CD8-positive, alpha-beta T cell (primary cell): ENCODE measurements at places on chromosomes 3 and 15.

DNA sequence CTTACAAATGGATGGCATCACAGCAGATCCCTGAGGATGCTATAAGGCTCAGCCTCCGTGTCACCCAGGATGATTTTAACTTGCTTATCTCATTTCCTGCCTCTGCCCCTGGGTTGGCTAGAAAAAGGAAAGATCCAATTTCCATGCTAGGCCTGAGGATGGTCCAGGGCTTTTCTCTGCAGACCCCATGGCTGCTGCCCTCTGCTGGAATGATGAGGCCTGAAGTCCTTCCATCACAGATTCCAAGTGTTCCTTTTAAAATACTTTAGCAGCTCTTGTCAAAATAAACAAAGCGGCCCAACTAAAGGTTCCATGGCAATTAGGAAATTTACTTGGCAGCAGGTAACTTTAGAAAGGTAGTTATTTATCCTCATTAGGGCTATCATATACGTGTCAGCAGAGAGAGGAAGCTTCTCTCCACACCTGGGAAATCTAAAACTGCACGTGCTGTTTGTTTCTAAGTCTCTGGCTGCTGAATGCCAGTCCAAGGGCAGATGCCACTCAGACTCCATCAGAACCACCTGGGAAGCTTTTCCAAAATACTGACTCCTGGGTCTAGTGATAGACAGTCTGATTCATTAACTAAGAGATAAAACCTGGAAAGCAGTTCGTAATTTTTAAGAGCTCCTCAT lies 401.9 kb upstream of the IL12A start:
- no peak for DNase-seq

DNA sequence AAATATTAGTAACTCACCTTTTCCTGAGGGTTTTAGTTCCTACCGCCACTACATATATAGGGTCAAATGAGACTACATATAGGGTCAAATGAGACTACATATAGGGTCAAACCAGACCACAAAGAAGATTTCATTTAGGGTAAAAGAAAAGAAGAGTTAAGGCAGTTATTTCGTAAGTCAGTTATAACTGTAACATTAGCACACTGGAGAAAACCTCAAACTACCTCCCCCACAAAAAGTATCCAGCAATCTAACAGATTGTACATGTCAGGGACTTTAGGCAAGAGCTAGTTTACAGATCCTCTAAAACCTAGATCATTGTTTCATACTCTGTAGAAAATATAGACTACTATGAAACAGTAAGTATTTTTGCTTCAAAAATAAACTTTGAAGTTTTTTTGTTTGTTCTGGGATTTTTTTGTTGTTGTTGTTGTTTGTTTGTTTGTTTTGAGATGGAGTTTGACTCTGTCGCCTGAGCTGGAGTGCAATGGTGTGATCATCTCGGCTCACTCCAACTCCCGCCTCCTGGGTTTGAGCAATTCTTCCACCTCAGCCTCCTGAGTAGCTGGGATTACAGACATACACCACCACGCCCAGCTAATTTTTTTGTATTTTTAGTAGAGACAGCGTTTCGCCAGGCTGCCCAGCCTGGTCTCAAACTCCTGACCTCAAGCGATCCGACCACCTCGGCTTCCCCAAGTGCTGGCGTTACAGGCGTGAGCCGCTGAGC lies 92.4 kb upstream of the CGNL1 start:
- no peak for DNase-seq

DNA sequence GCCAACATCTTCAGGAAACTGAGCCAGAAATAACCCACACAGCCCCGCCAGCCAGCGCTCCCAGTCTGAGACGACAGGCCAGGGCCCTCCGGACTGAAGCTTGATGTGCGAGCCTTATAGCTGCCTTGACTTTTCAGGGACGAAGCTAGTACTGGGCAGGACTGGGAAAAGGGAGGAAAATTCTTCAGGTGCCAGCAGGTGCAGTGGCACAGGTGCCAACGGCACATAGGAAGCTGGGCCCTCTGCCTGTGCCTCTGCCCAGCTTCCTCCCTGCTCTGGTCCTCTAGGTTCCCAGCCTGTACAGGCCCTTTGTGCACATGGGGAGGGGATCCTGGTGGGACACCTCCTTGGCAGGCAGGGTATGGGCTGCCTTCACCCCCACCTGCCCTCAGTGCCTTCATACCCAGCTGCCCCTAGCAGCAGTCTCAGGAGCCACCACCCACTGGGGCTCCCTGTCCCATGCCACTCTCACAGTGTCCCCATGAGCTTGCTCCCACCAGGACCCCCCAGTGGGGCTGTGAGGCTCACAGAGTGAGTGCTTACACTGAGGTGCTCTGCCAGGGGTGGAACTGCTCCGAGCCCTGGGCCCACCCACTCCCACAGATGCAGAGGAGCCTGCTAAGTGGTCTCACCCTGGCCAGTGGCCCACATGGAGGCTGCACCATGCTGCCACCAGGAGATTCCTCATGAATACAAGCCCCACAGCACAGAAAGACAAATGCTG lies 61.0 kb downstream of the DNAJB8 start:
- DNase-seq = no peak

- no peak for DNase-seq
Observed at GRCh38 chr3:124158168-124158881, 166.4 kb upstream of the ROPN1 start.

DNA sequence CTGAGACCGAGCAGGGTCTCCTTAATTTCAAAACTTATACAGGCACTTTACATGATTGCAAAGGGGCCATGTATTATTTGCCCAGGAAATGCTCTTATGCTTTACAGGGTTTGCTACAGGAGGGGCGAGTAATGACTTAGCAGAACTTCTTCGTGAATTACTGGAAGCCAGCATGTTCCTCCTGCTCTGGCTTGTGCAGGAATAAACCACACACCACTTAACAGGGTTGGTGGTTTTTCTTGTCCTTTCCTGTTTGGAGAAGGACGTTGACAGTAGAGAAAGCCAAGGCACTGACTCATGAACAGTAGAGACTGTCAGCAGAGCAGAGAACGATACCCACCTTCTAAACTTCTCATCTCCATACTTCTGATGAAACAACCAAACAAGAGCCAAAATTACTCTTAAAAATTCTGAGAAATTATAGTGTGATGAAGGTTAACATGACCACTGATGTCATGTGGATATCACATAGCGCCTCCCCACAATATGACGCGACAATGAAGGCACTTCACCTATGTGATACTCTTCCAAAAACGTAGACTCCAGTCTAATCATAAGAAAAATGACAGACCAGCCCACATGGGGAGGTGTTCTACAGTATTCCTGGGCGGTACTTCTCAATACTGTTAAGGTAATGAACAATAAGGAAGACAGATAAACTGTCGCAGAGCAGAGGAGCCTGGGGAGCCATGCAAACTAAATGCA lies 24.7 kb upstream of the MCTP2 start:
- no peak for DNase-seq

DNA sequence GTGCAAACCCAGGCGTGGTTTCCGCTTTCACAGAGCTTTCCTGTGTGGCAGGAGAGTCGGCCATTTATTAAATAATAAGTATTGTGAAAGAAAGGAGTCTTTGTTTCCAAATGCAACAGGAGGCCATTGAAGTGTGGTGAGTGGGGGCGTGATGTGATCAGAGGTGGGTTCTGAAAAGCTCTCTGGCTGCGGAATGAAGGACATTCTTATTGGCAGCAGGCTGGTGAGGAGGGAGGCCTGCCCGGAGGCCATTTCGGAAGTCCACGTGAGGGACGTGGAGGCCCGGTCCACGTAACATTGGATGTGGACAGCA lies 11.1 kb downstream of the ARNT2 start:
- no peak for DNase-seq

GRCh38 chr15:81744364-81744763 lies 301.5 kb downstream of the MEX3B start:
- DNase-seq = no peak

DNA sequence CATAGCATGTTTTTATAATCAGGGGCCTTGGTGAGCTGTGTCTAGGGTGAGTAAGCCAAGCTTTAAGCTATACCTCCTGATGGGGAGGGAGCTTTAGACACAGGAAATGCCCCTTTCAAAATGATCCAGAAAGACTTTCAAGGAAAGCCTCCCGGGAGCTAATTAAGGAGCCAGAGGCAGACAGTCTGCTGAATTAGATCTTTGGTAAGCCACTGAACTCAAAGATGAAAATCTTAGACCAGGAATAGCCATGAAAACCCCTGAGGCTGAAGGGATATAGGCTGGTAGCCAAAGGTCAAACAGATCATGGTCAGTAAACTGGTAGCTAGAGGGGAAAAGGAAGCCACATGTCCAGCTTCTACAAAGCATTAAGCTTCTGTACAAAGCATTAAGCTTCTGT lies 42.7 kb upstream of the GAP43 start:
- DNase-seq = no peak

DNA sequence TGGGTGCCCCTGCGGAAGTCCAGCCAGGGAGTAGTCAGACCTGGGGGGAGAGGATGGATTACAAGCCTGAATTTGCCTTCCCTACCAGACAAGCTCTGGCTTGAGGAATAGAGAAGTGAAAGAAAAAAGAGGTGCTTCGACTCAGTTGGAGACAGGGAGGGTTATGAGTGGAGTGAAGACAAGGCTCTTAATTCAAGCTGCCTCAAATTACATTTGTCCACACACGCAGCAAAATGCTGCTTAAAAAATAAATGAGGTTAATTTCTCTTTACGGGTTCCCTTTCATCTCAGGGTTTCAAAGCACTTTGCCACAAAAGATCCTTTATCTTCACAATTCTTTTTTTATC lies 49.0 kb upstream of the SLC4A7 start:
- DNase-seq = no peak

GRCh38 chr3:105145511-105145910 lies 221.2 kb upstream of the ALCAM start:
- DNase-seq = no peak

- no peak for DNase-seq
Observed at GRCh38 chr15:57358571-57358970, 17.7 kb upstream of the CGNL1 start.

GRCh38 chr3:55077726-55078125 lies 149.9 kb upstream of the LRTM1 start:
- DNase-seq = no peak

DNA sequence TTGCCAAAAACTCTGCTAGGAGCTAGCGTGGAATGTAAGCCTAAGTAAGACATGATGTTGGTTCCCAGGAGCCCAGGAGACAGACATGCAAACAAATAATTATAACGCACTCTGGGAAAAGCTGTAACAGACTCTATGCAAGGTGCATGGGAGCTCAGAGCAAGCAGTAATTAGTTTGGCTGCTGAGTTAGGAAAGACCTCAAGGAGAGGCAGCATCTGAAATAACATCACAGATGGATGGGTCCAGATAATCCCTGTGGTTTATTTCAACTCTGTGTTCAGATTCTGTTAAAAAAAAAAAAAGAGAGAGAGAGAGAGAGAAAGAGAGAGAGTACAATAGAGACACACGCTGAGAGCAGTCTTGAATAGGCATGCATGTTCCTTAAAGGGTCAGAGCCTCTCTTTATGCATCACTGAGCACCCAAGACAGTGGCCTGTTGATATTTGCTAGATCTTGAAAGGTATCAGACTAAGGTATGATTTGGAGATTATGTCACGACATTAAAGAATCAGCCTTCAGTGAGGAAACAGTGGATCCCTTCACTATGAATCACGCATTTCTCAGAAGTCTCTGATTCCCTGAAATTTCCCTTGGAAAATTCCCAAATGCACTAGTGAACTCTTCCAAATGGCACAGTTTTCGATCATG lies 124.4 kb upstream of the LIPC start:
- no peak for DNase-seq

- no peak for DNase-seq
Observed at GRCh38 chr3:95468331-95468730, 1346.1 kb upstream of the EPHA6 start.

DNA sequence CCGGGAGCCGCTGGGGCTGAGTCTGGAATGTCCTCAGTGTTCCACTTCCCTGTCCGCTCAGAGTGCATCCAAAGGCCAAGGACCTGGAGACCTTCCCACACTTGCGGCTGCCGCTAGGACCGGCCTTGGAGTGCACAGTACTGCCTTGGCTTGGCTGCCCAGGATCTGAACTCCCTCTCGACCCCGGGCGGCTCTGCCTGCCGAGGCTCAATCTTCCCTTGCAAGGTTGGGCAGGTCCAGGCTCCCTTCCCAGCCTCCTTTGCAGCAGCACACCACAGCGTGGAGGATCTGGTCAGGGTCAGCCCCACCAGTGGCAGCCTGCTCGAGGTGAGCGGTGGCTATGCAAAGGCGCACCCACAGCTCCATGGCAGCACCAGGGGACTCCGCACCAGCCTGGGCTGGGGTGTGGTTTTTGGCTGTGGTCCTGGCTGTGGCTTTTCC lies 69.2 kb downstream of the PLXNA1 start:
- no peak for DNase-seq

DNA sequence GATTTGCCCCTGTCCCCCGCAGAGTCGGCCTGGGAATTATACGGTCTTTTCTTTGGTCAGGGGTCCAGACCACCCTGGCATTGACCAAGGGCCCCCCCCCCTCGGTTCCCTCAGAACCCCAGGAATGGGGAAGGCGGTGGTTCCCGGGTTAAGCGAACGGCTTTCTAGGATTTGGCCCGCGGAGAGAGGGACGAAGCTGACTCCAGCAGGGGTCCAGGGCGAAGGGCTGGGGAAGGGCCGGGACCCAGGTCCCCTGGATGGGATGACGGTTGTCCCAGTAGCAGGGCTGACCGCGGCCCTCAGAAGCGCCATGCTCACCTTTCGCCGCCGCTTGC lies 274 bp downstream of the RRP9 start:
- DNase-seq = no peak

DNA sequence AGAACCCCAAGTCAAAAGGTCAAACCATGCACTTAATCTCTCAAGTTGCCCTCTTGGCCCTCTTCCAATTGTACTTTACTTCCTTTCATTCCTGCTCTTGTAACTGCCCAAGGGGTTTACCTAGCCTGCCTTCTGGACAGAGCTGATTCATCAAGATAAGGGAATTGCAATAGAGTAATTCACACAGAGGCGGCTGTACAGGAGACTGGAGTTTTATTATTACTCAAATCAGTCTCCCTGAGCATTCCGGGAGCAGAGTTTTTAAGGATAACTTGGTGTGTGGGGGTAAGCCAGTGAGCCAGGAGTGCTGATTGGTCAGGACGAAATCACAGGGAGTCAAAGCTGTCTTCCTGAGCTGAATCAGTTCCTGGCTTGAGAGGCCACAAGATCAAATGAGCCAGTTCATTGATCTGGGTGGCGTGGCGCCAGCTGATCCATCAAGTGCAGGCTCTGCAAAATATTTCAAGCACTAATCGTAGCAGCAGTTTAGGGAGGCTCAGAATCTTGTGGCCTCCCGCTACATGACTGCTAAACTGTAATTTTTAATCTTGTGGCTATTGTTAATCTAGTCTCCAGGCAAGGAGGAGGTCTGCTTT lies 590.0 kb downstream of the EPHA3 start:
- no peak for DNase-seq

GRCh38 chr15:28955160-28955992 lies 69.6 kb downstream of the APBA2 start:
- DNase-seq = peak; percentile 62

- DNase-seq = no peak
Observed at GRCh38 chr3:152296971-152297370, 28.2 kb downstream of the MBNL1 start.
